PC-9 (cell line): ENCODE measurements at places on chromosomes 16 and 17.
A peak's percentile ranks its signal among the peaks of the same experiment; 100 is the strongest.

- no peak overlapping the region for H3K27ac ChIP-seq
- no peak for DNase-seq
- no peaks in the 10 kb centered on the region for H3K36me3 ChIP-seq
Measured at GRCh38 chr16:63890081-63890480, 1231.8 kb downstream of the CDH11 start.

DNA sequence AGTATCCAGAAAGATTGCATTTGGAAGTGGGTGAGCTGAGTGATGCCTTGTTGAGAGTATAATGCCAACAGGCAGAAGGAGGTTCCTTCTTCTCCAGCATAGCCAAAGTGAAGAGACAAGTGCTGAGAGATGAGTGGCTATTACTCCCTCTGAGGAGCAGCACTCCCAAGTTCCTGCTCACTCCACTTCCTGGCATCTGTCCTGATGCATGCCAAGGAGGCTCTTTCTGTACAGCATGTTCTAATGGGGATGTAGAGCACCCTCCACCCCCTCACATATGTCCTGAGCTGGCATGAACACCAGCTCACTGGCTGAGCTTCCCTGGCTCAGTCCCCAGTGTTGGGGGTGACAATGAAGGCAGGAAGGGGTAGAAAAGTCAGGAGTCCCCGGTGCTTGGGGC, 44.2 kb upstream of the DNAH9 start:
- no peaks in the 10 kb centered on the region for H3K4me1 ChIP-seq
- no peak for DNase-seq
- H3K4me3 ChIP-seq = no peak overlapping the region
- no peak overlapping the region for H3K27ac ChIP-seq
- no peaks in the 10 kb centered on the region for H3K36me3 ChIP-seq
- H3K27me3 ChIP-seq = peaks cover 17% of the 10 kb centered on the region; the same call in 1 of the 2 replicates

GRCh38 chr17:63571632-63572310, 21.5 kb downstream of the DCAF7 start:
- 0 out of 2 replicates have a peak, but pooled peaks cover 7% of the 10 kb centered on the region for H3K4me1 ChIP-seq
- H3K27ac ChIP-seq = no peak overlapping the region
- H3K36me3 ChIP-seq = no peaks in the 10 kb centered on the region
- no peaks in the 10 kb centered on the region for H3K27me3 ChIP-seq

- H3K27me3 ChIP-seq = peaks cover 37% of the 10 kb centered on the region
- no peaks in the 10 kb centered on the region for H3K4me1 ChIP-seq
- H3K27ac ChIP-seq = no peak overlapping the region
- DNase-seq = no peak
- no peaks in the 10 kb centered on the region for H3K36me3 ChIP-seq
- no peak overlapping the region for H3K4me3 ChIP-seq
Measured at GRCh38 chr16:16890964-16891363, 512.0 kb downstream of the NPIPA7 start.

DNA sequence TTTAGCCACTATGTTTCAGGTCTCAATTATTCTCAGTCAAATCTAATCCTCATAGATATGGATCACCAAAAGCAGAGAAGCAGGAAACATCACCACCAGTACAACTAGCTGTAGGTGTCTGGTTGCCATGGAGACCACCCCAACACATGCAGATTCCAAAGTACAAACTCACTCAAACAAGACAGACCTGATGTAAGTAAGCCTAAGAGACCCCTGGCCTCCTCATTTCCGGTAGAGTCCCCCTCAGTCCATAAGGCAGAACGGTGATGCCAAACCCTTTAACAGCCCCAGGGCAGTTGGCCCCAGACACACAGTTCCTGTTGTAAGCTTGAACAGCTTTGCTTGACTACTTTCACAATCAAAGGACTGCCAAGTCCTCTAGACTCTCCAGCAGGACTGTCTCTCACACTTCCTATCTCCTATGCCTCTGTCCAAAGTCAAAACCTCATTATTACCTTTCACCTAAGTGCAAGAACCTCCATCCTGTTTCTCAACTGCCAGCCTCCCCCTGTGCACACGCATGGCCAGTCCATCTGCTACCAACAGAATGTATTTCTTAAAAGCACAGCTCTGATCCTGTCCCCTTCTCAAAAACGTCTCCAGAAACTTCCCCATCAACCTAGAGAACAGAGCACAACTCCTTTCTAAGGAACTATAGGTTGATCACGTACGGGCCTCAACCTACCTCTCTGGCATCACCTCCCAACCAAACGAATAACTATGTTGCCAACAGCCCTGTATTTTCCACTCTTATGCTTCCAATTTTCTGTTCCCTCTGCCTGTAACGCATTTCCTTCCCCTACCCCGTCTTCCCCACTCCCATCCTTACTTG, 23.9 kb downstream of the SLC39A11 start:
- no peak overlapping the region for H3K4me3 ChIP-seq
- H3K36me3 ChIP-seq = no peaks in the 10 kb centered on the region
- no peaks in the 10 kb centered on the region for H3K27me3 ChIP-seq
- DNase-seq = peak; percentile 98
- H3K4me1 ChIP-seq = peaks cover 25% of the 10 kb centered on the region

GRCh38 chr17:72204742-72205141, 83.9 kb downstream of the SOX9 start:
- H3K36me3 ChIP-seq = no peaks in the 10 kb centered on the region
- no peak for DNase-seq
- H3K27me3 ChIP-seq = no peaks in the 10 kb centered on the region
- H3K27ac ChIP-seq = no peak overlapping the region
